ENCODE measurements at places on chromosomes 4 and X. TPM values are rescaled to one million over a fixed set of nuclear protein-coding genes. Genes with fewer than 3 reads are reported as not detected.

DNA sequence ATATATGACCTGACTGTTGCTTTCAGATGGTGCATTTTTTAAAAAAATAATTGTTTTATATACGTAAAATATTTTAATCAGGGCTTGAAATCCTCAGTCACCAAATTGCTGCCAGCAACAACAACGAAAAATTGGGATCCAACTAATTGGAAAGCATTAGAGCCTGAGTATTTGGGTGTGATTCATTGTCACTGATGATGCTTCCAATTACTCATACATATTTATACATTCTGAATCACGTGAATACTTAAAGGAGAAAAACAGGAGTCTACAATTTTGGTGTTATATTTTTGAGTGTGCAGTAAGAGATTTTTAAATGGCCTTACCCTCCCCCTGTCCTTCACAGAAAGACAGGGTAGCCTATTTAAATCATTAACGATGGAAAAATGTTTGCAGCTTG is 765.6 kb upstream of the TENM3 start:
- no peak overlapping the region for H3K27ac ChIP-seq
- DNase-seq = no peak
- H3K27me3 ChIP-seq = no peaks in the 10 kb centered on the region
- H3K36me3 ChIP-seq = no peaks in the 10 kb centered on the region
- peaks cover 49% of the 10 kb centered on the region for H3K4me1 ChIP-seq
- H3K4me3 ChIP-seq = no peak overlapping the region

DNA sequence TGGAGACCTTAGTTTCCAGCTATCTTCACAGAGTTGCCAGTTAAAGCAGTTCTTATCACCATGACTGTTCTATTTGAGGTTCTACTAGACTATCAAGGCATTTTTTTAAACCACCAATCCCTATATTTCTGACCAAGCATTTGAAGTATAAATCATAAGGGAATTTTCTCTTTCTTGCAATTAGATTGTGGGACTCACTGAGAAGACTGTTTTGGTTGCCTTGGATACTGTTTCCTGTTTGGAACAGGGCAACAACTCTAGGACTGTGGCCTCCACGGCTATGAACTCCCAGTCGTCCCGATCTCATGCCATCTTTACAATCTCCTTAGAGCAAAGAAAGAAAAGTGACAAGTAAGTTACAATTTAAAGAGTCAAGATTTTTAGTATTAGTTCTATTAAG is 11.8 kb downstream of the KIF4A start:
- H3K4me3 ChIP-seq = no peak overlapping the region
- no peak for DNase-seq
- H3K27ac ChIP-seq = no peak overlapping the region
- no peaks in the 10 kb centered on the region for H3K4me1 ChIP-seq

DNA sequence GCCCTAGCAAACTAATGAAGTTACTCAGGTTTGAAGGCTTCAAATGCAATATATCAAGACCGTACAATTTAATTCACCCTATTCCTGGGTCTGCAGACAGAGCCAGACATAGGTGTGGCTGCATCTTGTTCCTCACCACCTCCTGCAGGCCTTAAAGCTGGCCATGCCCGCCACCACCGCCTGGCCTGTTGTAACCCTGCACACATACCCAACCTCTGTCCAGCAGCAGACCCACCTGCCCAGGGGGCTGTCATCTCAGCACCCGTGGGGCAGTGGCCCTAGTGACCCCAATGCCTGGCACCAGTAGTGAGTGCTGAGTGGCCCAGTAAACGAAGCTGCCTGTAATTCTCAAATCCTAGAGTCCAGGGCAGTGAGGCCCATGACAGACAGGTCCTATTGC is 40.7 kb downstream of the ZBTB49 start:
- H3K27me3 ChIP-seq = no peaks in the 10 kb centered on the region
- no peak overlapping the region for H3K27ac ChIP-seq
- H3K4me3 ChIP-seq = no peak overlapping the region
- no peaks in the 10 kb centered on the region for H3K36me3 ChIP-seq
- 0 out of 2 replicates have a peak, but pooled peaks cover 4% of the 10 kb centered on the region for H3K4me1 ChIP-seq

- H3K27me3 ChIP-seq = no peaks in the 10 kb centered on the region
- H3K4me3 ChIP-seq = no peak overlapping the region
- peaks cover 5% of the 10 kb centered on the region for H3K4me1 ChIP-seq
- DNase-seq = no peak
- H3K27ac ChIP-seq = no peak overlapping the region
- H3K36me3 ChIP-seq = no peaks in the 10 kb centered on the region
Measured at GRCh38 chrX:11960031-11960430, 178.2 kb upstream of the FRMPD4 start.

NIPAL1 gene
- total RNA-seq = 9.2 TPM
